ENCODE measurements at places on chromosomes 3 and 15.
A peak's percentile ranks its signal among the peaks of the same experiment; 100 is the strongest.

- no peak for DNase-seq
- no peaks in the 10 kb centered on the region for H3K36me3 ChIP-seq
- H3K27ac ChIP-seq = no peak overlapping the region
- H3K4me3 ChIP-seq = no peak overlapping the region
- no peaks in the 10 kb centered on the region for H3K27me3 ChIP-seq
Measured at GRCh38 chr15:98164571-98164970, 204.1 kb downstream of the ARRDC4 start.

- DNase-seq = no peak
- no peaks in the 10 kb centered on the region for H3K27me3 ChIP-seq
- H3K36me3 ChIP-seq = no peaks in the 10 kb centered on the region
- no peak overlapping the region for H3K27ac ChIP-seq
- H3K4me3 ChIP-seq = no peak overlapping the region
Measured at GRCh38 chr15:91968610-91969009, 115.1 kb downstream of the SLCO3A1 start.

- H3K27me3 ChIP-seq = no peaks in the 10 kb centered on the region
- DNase-seq = no peak
- peaks cover 3% of the 10 kb centered on the region for H3K4me1 ChIP-seq
- no peak overlapping the region for H3K4me3 ChIP-seq
Measured at GRCh38 chr3:124510290-124510689, 220.0 kb upstream of the UMPS start.

- H3K27me3 ChIP-seq = no peaks in the 10 kb centered on the region
- no peaks in the 10 kb centered on the region for H3K36me3 ChIP-seq
- H3K27ac ChIP-seq = no peak overlapping the region
- H3K4me3 ChIP-seq = no peak overlapping the region
- DNase-seq = no peak
Measured at GRCh38 chr15:45664451-45664850, 29.6 kb downstream of the SQOR start.

DNA sequence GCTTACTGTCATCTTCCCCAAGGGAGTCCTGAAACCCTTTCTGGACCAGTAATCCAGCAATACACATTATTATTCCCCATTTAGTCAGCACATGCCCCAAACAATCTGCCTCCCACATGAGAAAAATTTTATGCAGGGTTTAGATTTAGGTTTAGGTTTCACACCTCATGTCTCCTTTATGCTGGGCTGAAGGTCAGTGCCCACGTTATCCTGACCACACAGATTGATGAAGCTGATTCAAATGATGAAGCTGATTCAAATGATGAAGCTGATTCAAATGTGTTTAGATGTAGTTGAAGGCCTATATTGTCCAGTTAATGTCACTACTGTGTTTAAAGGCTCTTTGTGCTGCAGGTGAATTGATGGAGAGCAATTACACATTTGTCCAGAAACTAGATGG lies 18.1 kb upstream of the ZBED2 start:
- H3K36me3 ChIP-seq = no peaks in the 10 kb centered on the region
- no peaks in the 10 kb centered on the region for H3K27me3 ChIP-seq
- H3K4me1 ChIP-seq = no peaks in the 10 kb centered on the region
- no peak for DNase-seq

- no peak for DNase-seq
- no peaks in the 10 kb centered on the region for H3K36me3 ChIP-seq
- peaks cover 32% of the 10 kb centered on the region for H3K4me1 ChIP-seq
- H3K4me3 ChIP-seq = no peak overlapping the region
- no peak overlapping the region for H3K27ac ChIP-seq
Measured at GRCh38 chr15:60116456-60117089, 112.5 kb downstream of the FOXB1 start.

DNA sequence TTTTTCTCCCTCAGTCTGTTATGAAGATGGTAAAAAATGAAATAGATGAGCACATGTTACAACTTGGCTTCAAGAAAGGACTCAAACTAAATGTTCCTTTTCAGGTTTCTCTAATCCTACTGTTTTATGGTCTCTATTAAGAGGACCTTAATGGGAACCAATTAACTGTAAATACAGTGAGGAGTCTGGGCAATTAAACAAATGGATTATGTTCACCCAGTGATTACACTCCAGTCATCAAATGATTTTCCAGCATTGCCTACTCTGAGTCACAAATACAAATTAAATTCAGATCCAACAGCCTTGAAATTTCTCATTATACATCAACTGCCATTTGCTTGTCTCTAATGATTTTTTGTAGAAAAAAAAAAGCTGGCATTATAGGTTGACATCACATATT lies 129.2 kb downstream of the NEK10 start:
- no peaks in the 10 kb centered on the region for H3K27me3 ChIP-seq
- no peaks in the 10 kb centered on the region for H3K36me3 ChIP-seq

GRCh38 chr15:79028411-79028964 lies 62.1 kb downstream of the RASGRF1 start:
- DNase-seq = peak; percentile 90
- no peaks in the 10 kb centered on the region for H3K36me3 ChIP-seq
- no peaks in the 10 kb centered on the region for H3K27me3 ChIP-seq

DNA sequence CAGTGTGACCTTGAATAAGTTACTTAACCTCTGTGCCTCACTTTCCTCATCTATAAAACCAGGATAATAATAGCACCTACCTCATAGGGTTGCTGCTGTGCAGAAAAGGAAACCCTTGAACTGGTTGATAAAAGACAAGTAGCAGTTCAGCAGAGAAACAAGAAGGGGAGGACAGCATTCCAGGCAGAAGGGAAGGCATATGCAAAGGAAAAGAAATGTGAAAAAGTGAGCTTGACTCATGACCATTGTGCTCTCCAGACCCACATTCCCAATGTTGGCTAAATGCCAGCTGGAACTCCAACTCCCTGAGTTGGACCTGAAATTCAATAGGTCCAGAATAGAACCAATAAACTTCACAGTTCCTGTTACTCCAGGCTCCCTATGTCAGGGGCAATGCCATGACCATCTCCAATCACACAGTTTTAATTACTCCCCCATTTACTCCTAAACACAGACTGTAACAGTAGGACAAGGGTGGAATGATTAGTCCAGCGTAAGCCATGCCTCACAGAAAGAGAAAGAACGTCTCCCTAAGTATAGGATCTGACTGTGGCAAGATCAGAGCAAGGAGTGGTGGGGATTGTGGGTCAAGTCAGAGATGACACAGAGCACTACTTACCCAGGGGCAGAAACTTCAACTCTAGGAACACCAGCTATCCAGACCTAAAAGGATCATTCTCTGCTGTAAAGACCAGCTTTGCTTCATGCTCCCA lies 26.9 kb downstream of the PRKAR2A start:
- no peak for DNase-seq
- no peak overlapping the region for H3K27ac ChIP-seq
- H3K36me3 ChIP-seq = no peaks in the 10 kb centered on the region
- H3K27me3 ChIP-seq = no peaks in the 10 kb centered on the region
- no peak overlapping the region for H3K4me3 ChIP-seq

- no peaks in the 10 kb centered on the region for H3K27me3 ChIP-seq
- no peak overlapping the region for H3K4me3 ChIP-seq
- H3K27ac ChIP-seq = no peak overlapping the region
- no peak for DNase-seq
- H3K36me3 ChIP-seq = no peaks in the 10 kb centered on the region
Measured at GRCh38 chr3:65809641-65810150, 229.0 kb downstream of the MAGI1 start.

- H3K27me3 ChIP-seq = no peaks in the 10 kb centered on the region
- DNase-seq = no peak
- peaks cover 8% of the 10 kb centered on the region for H3K4me1 ChIP-seq
Measured at GRCh38 chr15:48435321-48435720, 104.1 kb downstream of the DUT start.

GRCh38 chr15:43516801-43517353 lies 531 bp upstream of the MAP1A start:
- no peaks in the 10 kb centered on the region for H3K36me3 ChIP-seq
- peaks cover 2% of the 10 kb centered on the region for H3K27me3 ChIP-seq
- H3K4me1 ChIP-seq = peaks cover 23% of the 10 kb centered on the region
- no peak for DNase-seq
- H3K4me3 ChIP-seq = no peak overlapping the region

DNA sequence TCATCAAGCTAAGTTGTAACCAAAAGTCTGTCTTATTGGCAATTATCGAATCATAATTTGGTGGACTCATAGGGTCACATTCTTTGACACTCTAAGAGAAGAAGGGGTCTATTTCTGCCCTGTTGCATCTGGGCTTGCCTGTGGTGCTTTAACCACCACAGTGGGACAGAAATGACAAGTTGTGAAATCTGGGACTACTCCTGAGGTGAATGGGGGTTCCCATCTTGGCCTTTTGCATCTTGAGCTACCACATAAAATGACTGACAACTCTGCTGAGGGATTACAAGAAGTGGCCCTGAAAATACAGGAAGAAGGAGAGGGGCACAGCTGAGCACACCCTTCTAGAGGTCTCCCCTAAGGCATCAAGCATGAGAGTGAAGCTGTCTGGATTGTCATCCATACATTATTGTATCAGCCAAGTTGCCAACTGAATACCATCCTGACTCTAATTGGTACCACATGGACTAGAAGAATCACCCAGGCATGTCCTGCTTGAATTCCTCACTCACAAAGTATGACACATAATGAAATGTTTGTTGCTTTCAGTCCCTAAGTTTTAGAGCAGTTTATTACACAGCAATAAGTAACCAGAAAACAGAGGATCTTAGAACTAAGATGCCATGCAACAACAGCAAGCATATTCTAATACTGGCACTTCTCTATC lies 306.5 kb downstream of the ROBO1 start:
- H3K4me1 ChIP-seq = no peaks in the 10 kb centered on the region
- no peak overlapping the region for H3K27ac ChIP-seq
- H3K4me3 ChIP-seq = no peak overlapping the region
- no peaks in the 10 kb centered on the region for H3K36me3 ChIP-seq
- H3K27me3 ChIP-seq = no peaks in the 10 kb centered on the region
- no peak for DNase-seq

- DNase-seq = peak; percentile 28
- H3K27me3 ChIP-seq = no peaks in the 10 kb centered on the region
- peaks cover 3% of the 10 kb centered on the region for H3K4me1 ChIP-seq
- no peak overlapping the region for H3K4me3 ChIP-seq
- H3K36me3 ChIP-seq = no peaks in the 10 kb centered on the region
Measured at GRCh38 chr3:195450731-195451229, 8.0 kb upstream of the ACAP2 start.

DNA sequence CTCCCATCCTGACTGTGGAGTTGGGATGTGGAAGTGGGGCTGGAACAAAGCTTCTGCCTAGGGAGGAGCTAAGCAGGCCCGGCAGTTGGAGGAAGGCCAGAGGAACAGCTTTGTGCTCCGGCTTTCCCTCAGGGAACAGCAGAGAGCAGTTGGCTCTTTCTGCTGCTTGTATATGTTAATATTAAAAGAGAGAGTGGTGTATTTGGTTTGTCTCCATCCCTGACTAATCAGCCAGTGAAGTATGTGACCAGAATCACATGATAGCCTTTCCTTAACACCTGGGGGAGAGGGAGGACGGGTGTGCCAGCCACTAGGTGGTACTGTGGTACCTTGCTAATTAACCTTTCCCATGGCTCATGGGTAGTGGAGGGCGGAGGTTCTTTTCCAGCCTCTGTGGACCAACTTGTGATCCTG lies 10.0 kb downstream of the EIF2B5 start:
- no peak overlapping the region for H3K27ac ChIP-seq
- no peak overlapping the region for H3K4me3 ChIP-seq
- peak; percentile 62 for DNase-seq
- H3K27me3 ChIP-seq = no peaks in the 10 kb centered on the region
- H3K4me1 ChIP-seq = no peaks in the 10 kb centered on the region

GRCh38 chr3:33360136-33360825 lies 79.9 kb downstream of the UBP1 start:
- no peak overlapping the region for H3K27ac ChIP-seq
- no peaks in the 10 kb centered on the region for H3K27me3 ChIP-seq
- H3K36me3 ChIP-seq = no peaks in the 10 kb centered on the region
- no peaks in the 10 kb centered on the region for H3K4me1 ChIP-seq
- no peak for DNase-seq

DNA sequence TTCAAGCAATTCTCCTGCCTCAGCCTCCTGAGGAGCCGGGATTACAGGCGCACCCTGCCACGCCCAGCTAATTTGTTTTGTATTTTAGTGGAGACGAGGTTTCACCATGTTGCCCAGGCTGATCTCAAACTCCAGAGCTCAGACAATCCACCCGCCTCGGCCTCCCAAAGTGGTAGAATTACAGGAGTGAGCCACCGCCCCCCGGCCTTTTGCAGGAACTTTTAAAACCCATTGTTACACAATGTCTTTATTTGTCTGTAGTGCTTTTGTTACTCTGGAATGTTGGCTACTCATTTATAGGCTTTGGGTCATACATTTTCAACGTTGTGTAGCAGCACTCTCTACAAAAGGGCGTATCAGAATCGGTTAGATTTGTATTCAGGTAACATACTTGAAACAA lies 499.1 kb downstream of the ROBO2 start:
- no peaks in the 10 kb centered on the region for H3K4me1 ChIP-seq
- no peak overlapping the region for H3K4me3 ChIP-seq
- no peaks in the 10 kb centered on the region for H3K36me3 ChIP-seq
- no peaks in the 10 kb centered on the region for H3K27me3 ChIP-seq
- DNase-seq = no peak

DNA sequence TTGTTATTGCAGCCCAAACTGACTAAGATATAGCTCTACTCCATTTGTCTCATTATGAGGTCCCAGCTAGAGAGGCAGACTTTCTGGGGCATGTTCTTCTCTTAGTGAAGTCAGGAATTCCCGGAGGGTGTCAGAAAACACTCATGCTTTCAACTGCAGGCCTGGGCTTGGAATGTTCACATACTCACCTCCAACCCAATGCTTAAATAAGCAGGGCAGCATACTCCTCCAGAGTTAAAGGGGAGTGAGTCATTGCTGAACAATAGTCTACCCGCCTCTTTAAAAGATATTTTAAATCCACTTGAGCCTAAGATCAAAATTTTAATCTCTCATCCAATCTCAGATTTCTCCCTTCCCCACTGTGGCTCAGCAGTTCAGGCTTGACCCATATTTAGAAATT lies 167.8 kb upstream of the DPH6 start:
- no peak overlapping the region for H3K27ac ChIP-seq
- no peak overlapping the region for H3K4me3 ChIP-seq
- H3K36me3 ChIP-seq = no peaks in the 10 kb centered on the region
- no peak for DNase-seq

GRCh38 chr3:50089609-50089945 lies 858 bp downstream of the RBM5 start:
- H3K36me3 ChIP-seq = peaks cover 39% of the 10 kb centered on the region
- no peaks in the 10 kb centered on the region for H3K27me3 ChIP-seq
- no peaks in the 10 kb centered on the region for H3K4me1 ChIP-seq
- H3K4me3 ChIP-seq = peak overlapping the region; percentile 100
- H3K27ac ChIP-seq = no peak overlapping the region

- no peak overlapping the region for H3K4me3 ChIP-seq
- H3K27me3 ChIP-seq = no peaks in the 10 kb centered on the region
- DNase-seq = no peak
- no peak overlapping the region for H3K27ac ChIP-seq
Measured at GRCh38 chr3:135991621-135992020, 26.1 kb downstream of the PPP2R3A start.
